ENCODE measurements at places on chromosomes 3 and 15. TPM values are rescaled to one million over a fixed set of nuclear protein-coding genes. Genes with fewer than 3 reads are reported as not detected.

Gene A4GNT
- polyA plus RNA-seq = not detected

Gene CLDN18
- polyA plus RNA-seq = 36.4 TPM

Gene TM4SF4
- polyA plus RNA-seq = 366 TPM

Gene PLA2G4B
- 19.6 TPM for polyA plus RNA-seq

Gene GP9
- polyA plus RNA-seq = not detected

Gene GOLGB1
- 40.2 TPM for polyA plus RNA-seq

Gene PSTPIP1
- polyA plus RNA-seq = not detected

Gene IRAK2
- 2.3 TPM for polyA plus RNA-seq

Gene CACNA2D2
- polyA plus RNA-seq = 1.5 TPM

Gene ITGA11
- polyA plus RNA-seq = 19.2 TPM

Gene CHST13
- polyA plus RNA-seq = 54.6 TPM

Gene FGF12
- 2.1 TPM for polyA plus RNA-seq

Gene LINGO1
- 8.1 TPM for polyA plus RNA-seq

DNA sequence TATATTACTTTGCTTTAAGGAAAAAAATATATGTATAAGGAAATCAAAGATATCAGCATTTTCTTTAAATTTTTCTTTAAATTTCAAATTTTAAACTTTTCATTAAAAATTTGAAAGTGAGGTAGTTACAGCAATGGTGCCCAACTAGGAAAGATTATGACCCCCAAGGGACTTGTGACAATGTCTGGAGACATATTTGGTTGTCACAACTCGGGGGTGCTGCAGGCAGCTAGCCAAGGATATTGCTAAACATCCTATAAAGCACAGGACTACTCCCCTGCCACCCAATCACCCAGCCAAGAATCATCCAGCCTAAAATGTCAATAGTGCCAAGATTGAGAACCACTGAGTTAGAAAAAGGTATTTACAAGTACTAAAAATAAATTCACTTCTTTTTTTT lies 57.3 kb downstream of the SLC4A7 start:
- DNase-seq = no peak

DNA sequence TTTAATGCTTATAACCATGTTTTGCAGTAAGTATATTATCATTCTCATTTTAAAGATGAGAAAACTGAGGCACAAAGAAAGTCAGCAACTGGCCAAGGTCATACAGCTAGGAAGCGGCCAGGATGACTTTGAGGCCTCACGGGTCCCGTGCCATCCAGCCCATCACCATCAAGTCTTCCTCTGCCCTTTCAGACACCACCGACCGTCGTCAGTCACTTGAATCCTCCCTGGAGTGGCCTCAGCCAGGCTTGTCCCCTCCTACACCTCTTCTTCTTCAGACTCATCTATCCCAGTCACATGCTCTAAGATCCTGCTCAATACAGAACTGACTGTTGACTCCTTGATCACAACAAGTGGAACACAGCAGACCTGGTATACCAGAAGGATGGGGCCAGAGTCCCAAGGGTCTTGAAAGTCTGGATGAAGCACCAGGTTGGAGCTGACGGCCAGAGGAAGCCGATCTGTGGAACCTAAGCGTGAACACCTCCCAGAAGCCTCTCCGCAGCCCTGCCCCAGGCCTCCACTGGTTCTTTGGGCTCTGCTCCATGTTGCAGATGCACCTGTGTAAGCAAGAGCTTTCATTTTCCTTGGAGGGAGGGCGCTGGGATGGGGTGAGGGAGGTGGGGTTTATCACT lies 22.1 kb downstream of the ITGA11 start:
- no peak for DNase-seq

GRCh38 chr3:65922441-65922840 lies 116.3 kb downstream of the MAGI1 start:
- DNase-seq = no peak

DNA sequence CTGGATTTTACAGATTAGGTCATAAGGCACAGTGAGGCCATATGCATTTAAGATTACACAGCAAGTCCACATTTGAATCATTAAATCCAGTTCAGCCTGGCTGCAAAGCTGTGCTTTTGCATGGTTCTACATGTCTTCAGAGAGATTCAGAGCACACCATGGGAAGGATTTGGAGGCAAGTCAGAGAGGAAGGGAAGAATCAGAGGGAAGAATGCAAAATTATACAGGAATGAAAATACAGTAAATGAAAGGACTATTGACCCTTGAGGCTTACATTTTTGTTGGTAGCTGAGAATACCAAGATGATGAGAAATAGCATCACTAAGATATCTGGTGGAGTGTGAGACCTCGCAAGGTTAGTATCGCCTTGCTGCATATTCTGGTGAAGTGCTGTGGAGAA lies 13.9 kb downstream of the FILIP1L start:
- DNase-seq = no peak

DNA sequence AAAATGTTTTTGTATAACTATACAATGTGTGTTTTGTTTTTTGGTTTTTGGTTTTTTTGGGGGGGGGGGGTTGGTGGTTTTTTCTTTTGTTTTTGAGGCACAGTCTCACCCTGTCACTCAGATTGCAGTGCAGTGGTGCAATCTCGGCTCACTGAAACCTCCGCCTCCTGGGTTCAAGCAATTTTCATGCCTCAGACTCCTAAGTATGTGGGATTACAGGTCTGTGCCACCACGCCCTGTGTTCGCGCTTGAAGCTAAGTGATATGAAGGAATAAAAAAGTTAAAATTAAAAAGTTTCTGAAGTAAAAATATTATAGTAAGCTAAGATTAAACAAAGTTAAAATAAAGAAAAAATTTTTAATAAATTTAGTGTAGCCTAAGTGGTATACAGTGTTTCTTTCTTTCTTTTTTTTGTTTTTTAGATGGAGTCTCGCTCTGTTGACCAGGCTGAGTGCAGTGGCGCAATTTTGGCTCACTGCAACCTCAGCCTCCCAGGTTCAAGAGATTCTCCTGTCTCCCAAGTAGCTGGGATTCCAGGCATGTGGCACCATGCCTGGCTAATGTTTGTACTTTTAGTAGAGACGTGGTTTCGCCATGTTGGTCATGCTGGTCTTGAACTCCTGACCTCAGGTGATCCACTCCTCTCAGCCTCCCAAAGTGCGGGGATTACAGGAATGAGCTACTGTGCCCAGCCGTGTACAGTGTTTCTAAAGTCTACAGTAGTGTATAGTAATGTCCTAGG lies 53.9 kb upstream of the TEX55 start:
- no peak for DNase-seq

GRCh38 chr15:51731549-51732267 lies 5.7 kb downstream of the LYSMD2 start:
- no peak for DNase-seq

- DNase-seq = no peak
These were observed 4.6 kb downstream of the SHOX2 start for GRCh38 chr3:158101335-158102241.

- peak; percentile 19 for DNase-seq
These were observed 66.1 kb upstream of the PRICKLE2 start for GRCh38 chr3:64291345-64291744.

DNA sequence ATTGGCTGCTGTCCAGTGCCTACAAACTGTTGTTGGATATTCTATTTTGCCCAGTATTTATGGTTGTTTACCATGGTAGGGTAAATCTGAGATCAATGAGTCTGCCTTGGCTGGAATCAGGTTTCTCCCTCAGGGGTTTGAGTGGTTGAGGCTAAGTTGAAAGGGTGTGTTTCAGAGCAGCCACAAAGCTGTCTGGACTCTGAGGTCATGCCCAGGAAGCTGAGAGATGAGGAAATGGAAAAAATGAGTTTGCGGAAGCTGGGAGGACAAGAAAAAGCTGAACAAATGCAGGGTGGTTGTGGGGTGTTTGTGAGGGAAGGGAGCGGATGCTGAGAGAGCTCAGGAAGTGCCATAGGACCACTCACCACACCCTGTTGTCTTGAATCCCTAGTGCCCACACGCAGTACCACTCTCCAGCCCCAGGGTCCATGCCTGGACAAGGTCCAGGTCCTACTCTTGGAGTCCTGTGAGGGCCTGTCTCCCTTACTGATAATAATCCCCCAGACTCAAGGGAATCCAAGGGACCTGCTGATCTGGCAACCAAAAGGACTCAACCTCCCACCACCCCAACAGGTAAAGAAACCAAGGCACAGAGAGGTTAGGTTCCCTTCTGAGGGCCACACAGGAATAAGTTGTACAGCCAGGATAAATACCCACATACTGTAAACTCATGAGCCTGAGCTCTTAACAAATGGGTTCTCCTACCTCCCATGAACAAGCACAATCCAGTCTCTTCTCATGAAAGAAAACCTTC lies 81.6 kb downstream of the PPCDC start:
- DNase-seq = peak; percentile 80

DNA sequence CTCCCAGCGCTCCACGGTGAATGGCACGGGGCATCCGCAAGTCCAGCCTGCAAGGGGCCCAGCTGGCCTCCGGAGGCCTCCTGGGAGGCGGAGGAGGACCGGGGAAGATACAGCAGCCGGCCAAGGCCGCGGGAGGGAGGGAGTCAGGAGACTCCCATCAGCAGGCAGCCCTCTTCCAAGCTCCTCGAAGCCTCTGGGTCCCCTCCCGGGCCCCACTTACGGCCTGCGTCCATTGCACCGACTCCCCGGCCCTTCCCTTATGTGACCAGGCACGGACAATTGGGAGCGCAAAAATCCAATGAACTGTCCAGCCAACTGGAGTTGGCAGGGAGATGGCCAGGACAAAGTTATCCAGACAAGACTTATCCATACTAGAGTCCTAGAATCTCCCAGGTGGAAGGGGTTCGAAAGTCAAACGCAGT lies 668 bp downstream of the MFGE8 start:
- DNase-seq = peak; percentile 57

DNA sequence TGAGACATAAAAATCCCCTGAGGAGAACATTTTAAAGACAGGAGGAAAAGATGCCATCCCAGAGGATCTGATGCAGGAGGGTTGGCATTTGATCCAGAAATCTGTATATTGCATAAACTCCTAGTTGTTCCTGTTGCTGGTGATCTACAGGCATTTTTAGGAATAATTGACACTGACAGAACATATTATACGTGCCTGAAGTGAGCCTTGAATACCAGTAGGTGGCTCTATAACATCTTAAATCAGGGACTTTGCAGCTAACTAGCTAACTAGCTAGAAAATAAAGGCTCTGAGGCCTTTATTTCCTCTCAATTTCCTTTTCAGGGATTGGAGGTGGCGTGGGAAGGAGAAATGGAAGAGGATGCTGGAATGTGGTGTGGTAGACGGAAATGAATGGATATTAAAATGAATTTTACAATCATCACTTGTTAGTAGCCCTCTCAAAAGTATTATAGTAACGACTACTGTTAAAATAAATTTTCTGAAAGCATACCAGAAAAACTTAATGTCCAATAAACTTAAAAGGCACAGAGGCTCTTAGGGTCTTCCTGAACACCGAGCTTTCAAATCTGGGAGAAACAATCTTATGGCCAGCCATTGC lies 73.8 kb upstream of the ZBED2 start:
- DNase-seq = peak; percentile 74

- no peak for DNase-seq
These were observed 2.2 kb downstream of the POLG start for GRCh38 chr15:89332446-89332845.

GRCh38 chr15:67715170-67715569 lies 110.1 kb upstream of the SKOR1 start:
- no peak for DNase-seq

GRCh38 chr15:91224755-91225380 lies 124.8 kb downstream of the SV2B start:
- peak; percentile 41 for DNase-seq

GRCh38 chr3:182023843-182024242 lies 312.1 kb downstream of the SOX2 start:
- no peak for DNase-seq

DNA sequence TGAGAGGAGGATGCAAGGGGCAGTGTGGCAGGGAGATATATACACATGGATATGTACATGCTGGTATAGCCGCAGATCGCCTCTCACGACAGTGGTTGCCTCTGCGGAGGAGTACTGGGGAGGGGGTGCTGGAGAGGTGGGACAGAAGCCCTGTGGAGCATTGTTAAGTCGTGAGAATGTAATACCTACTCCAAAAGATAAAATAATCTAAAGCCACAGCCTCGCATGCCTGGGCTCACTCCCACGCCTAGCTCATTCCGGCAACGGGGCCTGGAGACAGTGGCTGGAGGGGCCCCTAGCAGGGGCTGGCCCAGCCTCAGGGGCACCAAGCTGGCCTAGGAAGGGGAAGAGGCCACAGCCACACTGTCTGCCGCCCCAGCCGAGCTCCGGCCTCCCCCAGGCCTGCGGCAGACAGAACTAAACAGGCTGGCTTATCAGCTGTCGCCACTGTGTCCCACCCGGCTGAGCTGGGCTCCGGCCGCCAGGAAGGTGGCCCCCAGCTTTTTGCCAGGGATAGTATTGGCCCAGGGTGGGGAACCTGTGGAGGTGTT lies 65.1 kb upstream of the LCTL start:
- DNase-seq = no peak

DNA sequence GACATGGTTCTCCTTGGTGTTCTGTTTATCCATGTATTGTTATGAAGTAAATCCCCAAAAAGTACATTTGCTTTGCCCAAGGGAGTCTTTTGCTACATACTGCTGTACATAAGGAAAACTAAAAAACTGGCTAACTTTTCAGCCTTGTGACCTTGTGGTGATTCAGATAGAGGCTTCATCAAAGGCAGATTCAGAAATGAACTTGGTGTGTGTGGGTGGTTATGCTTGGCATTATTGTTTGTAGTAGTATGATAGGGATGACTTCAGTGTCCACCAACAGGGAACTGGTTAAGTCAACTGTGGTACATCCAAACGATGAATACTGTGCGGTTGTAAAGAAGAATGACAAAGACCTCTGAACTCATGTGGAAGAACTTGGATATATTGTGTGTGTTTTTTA lies 75.6 kb upstream of the CHRNB4 start:
- DNase-seq = no peak

DNA sequence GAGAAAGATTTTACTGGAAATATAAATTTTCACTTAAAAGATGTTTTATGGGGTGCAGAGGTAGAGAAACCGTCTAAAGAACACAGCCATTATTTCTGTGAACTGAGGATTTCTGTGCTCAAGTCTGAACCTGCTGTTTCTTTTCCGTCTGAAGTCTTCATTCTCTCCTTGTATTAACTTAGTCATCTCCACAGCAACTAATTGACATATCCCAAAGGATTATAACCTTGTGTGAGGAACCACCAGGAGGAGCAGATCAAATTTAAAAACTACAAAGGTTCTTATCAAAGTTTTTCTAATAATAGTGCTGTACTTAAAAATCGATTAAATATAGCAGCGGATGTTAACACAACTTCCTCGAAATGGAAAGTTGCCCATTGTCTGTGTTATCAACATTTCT lies 31.1 kb upstream of the ICE2 start:
- DNase-seq = no peak

- no peak for DNase-seq
These were observed 54.1 kb upstream of the HES1 start for GRCh38 chr3:194081826-194082225.

GRCh38 chr3:172701751-172702150 lies 9.1 kb downstream of the NCEH1 start:
- DNase-seq = no peak

- no peak for DNase-seq
These were observed 8.2 kb downstream of the ANKUB1 start for GRCh38 chr3:149784064-149784704.

DNA sequence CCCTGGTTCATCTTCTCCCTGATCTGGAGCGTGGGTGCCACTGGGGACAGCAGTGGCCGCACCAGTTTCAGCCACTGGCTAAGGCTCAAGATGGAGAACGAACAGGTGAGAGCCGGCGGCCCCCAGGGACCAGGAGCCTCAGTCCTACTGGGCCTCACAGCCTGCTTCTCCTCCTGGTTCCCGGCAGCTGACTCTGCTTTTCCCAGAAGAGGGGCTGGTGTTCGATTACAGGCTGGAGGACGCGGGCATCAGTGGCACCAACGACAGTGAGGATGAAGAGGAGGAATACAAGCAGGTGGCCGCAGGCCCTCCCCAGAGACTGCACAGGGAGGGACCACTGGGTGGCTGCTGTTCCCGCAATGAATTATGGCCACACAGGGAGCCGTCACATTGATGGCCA lies 54.4 kb downstream of the DNAH1 start:
- DNase-seq = no peak
